Femur (tissue), 1 donor: ENCODE measurements at places on chromosomes 7 and 10.

DNA sequence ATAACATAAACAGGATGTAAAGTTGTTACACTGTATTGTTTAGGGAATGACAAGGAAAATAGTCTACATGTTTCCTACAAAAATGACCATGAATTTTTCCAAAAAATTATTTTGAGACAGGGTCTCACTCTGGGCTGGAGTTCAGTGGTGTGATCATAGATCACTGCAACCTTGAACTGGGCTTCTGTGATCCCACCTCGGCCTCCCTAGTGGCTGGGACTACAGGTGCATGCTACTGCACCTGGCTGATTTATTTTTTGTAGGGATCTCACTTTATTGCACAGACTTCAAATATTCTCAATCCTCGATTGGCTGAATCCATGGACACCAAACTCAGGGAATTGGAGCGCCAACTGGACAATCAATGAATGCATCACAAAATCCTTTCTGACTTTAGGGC lies 6.6 kb downstream of the CHCHD2 start:
- DNase-seq, result no peak

DNA sequence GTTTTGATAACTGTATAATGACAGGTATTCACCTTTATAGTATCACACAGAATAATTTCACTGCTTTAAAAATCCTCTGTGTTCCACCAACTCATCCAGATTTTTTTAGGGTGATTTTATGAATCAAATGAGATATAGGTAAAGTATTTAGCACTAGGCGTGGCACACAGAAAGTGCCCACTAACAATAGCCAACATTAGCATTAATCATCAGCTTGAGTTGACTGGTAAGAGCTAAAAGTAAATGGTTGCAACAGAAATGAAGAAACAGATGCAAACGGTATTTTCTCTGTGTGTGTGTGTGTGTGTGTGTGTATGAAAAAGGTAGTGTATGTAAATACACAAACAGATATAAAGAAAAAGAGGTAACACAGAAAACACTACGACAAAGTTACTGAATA lies 378.8 kb upstream of the ETV1 start:
- no peak for DNase-seq

DNA sequence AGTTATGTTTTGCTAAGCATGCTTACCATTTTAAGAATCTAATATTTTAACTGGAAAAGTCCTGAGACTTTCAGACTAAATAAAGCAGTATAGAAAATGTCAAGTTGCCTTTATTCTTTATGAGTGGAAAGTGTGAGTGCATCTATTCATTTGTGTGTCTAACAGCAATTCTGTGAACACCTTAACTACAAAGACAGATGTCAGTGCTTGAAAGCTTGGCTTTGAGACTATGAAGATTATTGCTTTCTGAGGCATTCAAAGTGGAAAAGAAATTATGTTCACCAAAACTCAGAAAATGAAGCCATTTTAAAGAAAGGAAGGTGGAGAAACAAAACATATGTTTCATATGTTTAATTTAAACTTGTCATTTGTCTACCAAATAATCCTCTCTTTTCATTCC lies 294.5 kb upstream of the SEMA3C start:
- no peak for DNase-seq

GRCh38 chr7:77416621-77417371 lies 647 bp upstream of the GSAP start:
- DNase-seq, result no peak

- no peak for DNase-seq
Observed at GRCh38 chr7:8205537-8205936, 56.4 kb downstream of the ICA1 start.

DNA sequence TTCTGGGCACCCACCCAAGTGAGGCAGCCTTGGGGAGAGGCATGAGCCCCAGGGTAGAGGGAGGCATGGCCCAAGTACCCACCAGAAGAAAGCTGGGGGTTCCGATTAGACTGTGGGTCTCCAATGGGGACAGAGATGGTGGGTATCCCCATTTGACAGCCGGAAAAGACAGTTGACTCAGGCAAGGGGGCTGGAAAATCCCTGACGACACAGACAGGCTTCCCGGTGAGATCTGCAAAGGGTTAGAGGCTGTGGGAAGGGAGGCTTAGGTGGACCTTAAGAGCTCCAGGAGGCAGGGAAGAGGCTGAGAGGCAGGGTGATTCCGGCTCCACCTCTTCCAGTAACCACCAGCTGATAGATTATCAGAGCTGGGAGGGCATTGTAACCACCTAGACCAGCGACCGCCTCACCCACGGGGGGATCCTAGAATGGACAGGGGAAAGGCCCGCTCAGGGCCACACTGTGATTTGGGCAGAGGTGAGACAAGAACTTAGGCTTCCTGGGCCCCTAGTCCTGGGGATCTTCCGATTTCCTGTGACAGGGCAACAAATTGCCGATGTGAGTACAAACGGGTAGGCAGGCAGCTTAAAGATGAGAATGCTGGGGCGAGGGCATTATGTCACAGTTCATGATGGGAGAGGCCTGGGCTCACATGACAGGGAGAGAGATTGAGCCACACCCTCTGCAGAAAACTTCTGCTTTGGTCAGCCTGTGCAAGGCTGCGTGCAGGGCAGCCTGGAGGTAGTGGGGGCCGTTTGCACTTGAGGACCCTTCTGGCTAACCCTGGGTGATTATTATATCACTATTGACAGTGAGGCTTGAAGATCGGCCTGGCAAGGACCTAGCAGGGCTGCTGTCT lies 5.4 kb downstream of the TBATA start:
- no peak for DNase-seq

DNA sequence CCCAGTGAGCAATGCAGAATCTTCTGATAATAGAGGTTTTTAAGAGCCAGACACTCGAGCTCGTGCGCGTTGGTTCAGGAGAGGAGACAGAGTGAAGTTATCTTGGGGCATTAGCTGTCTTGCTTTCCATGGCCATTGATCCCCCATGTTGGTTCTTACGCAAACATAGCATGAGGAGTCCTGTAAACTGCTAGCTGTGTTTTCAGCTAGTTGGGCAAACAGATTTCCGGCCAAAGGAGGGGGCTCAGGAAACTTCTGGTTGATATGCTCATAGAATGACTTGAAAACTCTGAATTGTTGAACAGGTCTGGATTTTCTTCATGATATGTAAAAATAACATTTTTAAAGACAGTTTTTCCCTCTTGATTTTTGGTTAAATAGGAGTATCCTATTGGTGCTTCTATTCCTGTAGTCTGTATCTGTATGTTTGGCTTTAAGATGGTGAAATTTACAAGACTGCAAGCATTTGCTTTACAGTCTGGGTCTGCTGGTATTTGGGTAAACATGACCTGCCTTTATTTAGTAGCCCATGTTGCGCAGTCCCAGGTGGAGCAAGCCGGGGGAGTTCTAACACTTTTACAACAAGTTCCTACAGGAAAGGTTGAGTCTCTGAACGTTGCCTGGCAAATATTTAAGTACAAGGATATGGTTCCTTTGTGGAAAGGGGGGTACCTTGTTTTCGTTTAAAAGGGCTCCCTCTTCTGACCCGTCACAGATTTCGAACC lies 218.4 kb upstream of the KCND2 start:
- no peak for DNase-seq

DNA sequence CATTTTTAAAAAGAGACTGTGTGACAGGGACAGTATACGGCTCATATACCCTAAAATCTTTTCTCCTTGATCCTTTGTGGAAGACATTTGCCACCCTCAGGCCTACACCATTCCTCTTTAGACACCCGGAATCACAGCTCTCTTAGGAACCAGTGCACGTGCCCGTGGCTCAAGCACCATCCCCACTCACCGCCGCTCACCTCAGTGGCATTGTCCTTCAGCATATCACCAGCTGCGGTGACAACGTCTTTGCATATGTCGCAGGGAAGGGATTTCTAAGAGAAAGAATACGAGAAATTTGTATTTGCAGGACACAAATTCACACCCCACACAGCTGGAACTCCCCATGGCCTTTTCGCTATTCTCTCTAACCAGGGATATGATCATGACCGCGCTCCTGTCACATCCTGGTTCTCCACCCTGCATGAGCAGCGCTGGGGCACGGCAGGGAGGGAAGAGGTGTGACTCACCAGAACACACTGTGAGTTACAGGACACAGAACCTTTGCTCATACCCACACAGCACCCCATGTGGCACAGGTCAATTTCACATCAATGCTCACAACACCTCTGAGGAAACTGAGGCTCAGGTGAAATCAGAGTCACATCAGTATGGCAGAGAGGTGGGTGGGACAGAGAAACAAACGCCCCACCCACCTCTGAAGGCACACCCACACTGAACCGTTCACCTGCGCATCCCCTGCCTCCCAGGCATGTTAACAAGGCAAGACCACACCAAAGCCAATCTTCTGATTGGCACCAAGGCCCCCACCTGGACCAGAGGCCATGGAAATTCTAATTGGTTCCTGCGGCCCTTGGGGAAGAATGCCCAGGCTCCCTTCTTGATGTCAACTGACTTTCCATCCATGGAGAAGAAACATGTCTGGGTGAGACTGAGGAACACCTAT lies 19.2 kb downstream of the PSAP start:
- no peak for DNase-seq

DNA sequence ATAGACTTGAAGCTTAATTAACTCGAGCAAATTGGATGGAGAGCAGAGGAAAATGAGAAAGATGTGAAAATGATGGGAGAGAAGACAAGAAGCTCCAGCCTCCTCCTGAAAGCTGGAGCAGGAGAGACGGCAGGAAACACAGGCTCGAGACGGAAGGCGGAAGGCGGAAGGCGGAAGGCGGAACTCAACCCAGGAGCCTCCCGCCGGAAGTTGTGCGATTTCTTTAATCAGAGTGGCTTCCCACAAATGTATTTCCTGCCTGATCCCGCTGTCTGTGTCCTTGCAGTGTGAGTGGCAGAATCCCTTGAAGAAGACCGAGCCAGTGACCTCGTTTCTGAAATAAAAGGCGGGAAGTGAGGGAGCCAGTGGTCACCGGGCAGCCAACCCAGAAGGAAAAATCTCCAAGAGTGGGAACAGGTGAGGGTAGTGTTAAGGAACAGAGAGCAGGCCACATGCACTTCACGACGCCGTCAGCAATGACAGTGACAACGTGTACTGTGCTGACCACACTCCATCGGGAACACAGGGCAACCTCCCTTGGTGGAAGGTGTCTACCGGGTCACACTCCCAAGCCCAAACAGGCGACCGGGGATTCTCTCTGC lies 117.0 kb upstream of the RNF32 start:
- DNase-seq, result no peak

- no peak for DNase-seq
Observed at GRCh38 chr10:70843333-70843732, 27.6 kb downstream of the SGPL1 start.

DNA sequence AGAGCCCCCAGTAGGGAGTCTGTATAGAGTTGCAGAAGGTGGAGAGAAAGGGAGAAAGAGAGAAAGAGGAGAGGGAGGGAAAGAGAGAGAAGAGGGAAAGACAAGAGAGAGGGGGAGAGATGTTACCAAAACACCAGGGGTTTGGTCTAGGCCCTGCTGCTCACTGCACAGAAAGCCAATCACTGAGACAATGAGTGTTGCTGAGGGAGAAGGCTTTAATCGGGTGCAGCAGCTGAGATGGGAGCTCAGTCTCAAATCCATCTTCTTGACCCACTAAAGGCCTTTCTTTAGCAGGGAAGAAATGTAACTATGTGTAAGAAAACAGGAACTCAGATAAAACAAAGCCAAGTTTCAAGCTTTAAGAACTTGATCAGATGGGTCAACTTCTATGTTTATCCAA lies 198.2 kb upstream of the FOXK1 start:
- DNase-seq, result no peak

- DNase-seq, result no peak
Observed at GRCh38 chr10:11141571-11142091, 124.0 kb downstream of the CELF2 start.

- DNase-seq, result no peak
Observed at GRCh38 chr10:126104767-126105166, 208.4 kb downstream of the FANK1 start.

DNA sequence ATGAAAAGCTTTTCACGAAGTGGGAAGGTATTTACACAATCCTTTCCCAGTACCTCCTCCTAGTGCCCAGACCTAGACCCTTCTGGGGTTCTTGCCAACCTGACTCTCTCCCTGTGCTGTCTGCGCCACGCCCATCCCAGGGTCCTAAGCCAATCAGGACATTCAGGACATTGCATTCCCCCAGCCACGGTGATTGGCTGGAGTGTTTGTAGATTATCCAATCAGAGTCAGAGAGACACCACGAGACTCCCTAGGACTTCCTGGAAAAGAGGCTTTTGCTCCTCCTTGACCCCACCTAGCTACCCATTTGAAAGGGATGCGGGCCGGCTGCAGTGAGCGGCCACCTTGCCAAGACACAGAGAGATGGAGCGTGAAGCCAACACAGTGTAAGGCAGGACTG lies 3.5 kb upstream of the GDF2 start:
- DNase-seq, result no peak

GRCh38 chr10:96387601-96388000 lies 28.8 kb upstream of the OPALIN start:
- DNase-seq, result no peak

DNA sequence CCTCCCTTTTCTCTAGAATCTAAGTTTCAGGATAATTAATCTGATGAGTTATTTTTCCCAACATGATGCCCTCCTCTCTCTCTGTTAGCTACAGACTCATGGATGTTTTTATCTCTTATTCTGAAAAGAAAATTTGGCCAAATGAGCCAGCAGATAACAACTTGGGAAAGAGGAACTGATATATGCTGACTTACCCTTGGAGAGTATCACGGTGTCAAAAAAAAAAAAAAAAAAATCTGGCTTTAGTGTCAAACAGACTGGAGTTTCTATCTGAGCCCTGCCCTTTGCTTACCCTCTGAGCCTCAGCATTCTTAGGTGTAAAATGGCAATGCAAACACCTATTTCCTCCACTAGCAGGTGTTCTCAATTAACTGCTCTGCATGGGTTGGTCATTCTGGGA lies 190.4 kb downstream of the AHR start:
- no peak for DNase-seq

DNA sequence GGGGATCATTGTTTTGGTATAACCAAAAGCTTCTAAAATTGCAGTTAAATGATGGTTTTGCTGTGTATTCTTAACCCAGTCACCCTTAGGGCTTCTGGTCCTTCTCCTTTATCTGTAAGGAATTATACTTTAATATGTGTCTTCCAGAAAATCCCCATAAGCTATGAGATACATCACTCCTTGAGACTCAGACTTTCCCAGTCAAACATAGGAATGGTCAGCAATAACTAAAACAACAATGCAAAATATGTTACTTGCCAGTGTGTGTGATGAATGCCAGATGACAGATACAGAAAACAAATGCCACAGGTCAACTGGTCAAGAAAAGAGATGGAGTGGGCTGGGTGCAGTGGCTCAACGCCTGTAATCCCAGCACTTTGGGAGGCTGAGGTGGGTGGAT lies 10.1 kb downstream of the ADD3 start:
- no peak for DNase-seq

DNA sequence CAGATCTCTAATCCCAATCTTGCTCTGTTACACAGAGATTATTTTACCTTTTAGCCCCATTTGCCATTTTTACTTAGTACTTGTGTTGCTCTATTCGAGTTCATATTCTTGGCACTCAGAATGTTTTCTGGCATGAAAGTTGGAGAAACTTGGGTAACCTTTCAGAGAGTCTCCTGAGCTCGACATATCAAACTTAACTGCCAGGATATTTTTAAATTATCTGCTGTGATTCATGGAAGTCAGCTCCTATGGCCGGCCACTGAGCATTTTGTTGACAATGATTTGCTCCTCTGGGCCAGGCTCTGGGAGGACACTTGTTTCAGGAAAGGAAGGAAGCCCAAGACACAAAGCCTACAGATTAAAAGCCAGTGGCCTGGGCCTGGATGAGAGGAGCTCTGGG lies 396.7 kb downstream of the TNS3 start:
- DNase-seq, result no peak
